ENCODE measurements at places on chromosomes 7 and 10.

GRCh38 chr7:144720149-144720548 lies 115.7 kb downstream of the TPK1 start:
- peak; percentile 2 for DNase-seq

DNA sequence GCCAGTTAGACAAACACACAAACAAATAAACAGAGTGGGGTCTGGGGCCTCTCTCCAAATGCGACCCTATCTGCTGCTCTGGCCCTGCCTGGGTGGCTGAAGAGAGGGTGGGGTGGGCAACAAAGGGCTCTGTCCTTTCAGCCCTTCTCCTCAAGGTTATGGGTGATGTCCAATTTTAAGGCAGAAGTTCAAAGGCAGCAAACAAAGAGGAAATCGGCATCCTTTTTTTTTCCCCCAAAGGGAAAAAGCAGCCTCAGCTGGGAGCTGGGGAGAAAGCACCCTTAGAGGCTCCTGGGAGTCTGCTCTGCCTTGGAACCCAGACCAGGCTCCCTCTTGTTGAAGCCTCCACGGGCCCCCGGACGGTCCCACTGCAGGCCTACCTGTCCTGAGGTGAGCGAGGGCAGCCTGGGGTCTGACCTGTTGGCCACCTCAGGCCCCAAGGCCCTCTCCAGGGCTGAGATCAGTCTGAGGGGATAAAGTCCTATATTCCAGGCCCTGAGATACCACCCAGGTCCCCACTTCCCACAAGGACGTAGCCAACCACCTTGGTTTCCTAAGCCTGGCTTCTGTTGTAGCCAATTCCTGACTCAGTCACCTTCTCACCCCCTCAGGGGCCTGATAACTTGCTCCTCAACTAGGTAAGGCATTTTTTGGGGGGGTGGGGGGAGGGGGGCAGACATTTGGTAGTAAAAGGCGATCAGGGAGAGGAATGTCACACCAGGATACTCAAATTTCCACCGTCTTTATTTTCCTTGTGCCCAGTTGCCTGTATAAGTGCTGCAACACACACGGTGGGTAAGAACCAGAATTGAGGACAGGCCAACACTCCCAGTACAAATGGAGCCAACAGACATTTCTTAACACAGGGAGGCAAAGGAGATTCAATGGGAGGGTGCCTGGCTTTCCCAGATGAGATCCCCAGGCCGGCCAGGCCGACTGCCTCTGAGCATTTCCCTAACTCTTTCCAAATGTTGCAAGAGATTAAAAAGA lies 4.3 kb downstream of the HOXA11 start:
- DNase-seq, result no peak

- peak; percentile 30 for DNase-seq
Observed at GRCh38 chr7:93115796-93116195, 2.0 kb downstream of the SAMD9 start.

DNA sequence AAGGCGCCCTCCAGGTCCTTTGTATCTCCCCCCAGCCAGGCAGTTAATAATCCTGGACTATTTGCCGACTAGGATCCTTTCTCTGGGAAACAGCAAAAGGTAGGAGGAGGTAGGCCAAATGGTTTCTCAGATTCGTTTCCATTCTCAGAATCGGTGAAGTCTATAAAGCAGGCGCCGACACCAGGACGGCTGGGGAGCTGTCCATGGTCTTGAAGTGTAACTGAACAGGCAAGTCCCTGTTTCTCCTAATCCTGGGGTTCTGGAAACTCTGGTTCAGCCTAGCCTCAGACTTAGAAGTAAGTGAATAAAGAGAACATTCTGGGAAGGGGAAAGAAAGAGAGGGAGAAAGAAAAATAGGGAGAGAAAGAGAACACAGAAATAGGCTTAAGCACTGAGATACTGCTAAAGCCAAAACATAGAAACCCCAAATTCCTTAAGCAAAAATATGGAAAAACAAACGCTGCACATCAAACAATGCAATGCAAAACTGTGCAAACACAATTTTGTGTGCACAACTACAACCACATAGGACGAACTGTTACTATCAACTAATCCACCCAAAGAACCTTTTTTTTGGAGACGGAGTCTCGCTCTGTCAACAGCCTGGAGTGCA lies 11.1 kb upstream of the INA start:
- DNase-seq, result no peak

- DNase-seq, result no peak
Observed at GRCh38 chr10:132493756-132494290, 43.8 kb upstream of the INPP5A start.

- no peak for DNase-seq
Observed at GRCh38 chr10:92203919-92204623, 86.8 kb downstream of the CPEB3 start.

GRCh38 chr10:19719284-19719683 lies 96.9 kb upstream of the PLXDC2 start:
- peak; percentile 38 for DNase-seq

DNA sequence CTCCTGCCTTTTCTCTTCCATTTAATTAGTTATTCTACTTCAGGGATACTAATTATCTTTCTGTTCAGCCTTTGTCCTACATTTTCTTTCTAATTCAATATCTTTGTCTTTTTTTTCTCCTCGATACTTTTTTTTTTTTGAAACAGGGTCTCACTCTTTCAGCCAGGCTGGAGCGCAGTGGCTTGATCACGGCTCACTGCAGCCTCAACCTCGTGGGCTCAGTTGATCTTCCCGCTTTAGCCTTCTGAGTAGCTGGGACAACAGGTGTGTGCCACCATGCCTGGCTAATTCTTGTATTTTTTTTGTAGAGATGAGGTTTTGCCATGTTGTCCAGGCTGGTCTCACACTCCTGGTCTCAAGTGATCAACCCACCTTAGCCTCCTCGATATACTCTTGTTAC lies 38.9 kb downstream of the CCSER2 start:
- DNase-seq, result no peak

GRCh38 chr7:156019308-156019707 lies 207.0 kb upstream of the SHH start:
- DNase-seq, result no peak

GRCh38 chr10:26780793-26781601 lies 79.8 kb downstream of the ABI1 start:
- peak; percentile 78 for DNase-seq

GRCh38 chr10:89217057-89217990 lies 10.2 kb upstream of the CH25H start:
- no peak for DNase-seq

GRCh38 chr10:102120991-102121738 lies 997 bp upstream of the LDB1 start:
- DNase-seq, result no peak

DNA sequence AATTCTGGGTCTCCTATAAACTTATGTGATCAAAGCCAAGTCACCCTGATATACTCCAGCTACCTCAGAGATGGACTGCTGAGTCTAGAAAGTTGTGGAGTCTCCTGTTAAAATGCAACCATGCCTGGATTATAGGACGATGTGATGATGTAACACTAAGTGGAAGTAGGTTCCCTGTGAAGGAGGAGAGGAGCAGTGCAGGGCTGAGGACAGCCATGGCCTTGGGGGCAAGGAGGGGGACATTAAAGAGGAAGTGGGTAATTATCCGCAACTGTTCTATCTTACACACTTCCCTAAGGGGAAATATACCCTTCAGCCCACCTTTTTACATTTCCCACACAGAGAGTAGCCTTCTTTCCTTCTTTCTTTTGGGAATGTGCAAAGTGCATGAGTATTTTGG lies 63.8 kb downstream of the MTPN start:
- no peak for DNase-seq

DNA sequence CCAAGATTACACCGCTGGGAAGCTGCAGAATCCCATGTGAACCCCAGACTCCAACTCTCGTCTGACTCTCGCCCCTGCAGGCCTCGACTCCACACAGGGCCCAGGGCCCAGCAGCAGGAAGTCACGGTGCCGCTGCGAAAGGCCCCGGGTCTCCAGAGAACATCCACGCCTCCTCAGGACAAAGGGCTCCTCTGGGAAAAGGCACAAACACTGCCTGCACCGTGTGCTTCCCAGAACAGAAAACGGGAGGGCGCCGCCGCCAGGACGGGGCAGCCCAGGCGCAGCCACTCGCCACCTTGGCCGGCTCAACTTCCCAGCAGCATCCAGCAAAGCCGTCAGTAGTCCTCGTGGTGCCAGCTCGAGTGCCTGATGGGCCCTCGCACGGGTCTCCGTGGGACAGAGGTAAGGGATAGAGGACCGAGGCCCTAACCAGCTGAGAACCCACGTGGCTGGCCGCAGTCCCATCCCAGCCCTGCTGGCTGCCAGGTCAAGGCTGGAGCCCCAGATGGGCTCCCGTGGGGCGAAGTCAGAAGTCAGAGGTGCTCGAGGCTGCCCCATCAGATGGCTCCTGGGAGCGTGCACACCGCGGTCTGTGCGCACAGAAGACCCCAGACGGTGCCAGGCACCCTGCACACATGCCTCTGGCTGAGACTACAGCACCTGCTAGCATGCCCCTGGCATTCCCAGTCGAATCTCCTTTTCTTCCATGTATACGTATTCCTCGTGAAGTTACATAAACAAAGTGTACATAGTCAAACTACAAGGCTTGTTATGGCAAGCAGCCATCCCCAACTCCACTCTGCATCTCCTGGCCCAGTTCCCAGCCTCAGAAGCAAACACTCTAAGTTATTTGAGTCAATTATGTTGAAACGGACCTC lies 60.2 kb downstream of the MAD1L1 start:
- peak; percentile 67 for DNase-seq

GRCh38 chr10:130960531-130960930 lies 351.0 kb downstream of the TCERG1L start:
- DNase-seq, result no peak

DNA sequence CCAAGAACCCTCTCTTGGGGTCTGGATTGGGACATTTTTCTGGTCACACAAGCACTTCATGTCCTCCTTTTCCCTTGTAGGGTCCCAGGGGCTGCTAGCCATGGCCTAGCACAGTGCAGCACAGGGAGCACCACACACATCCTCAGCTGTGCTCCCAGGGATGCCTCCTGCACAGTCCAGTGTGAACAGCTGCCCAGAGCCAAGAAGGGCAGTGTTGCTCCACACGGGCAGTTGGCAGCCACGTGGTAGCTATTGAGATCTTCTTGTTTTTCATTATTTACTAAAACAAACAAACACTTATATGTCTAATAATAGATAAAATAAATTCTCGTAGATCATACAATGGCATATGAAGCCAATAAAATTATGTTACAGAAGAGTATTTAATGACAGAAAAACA lies 13.9 kb upstream of the LANCL2 start:
- no peak for DNase-seq

GRCh38 chr10:80452069-80452468 lies 2.0 kb upstream of the TSPAN14 start:
- no peak for DNase-seq

- DNase-seq, result no peak
Observed at GRCh38 chr7:50308203-50308531, 3.7 kb downstream of the IKZF1 start.

DNA sequence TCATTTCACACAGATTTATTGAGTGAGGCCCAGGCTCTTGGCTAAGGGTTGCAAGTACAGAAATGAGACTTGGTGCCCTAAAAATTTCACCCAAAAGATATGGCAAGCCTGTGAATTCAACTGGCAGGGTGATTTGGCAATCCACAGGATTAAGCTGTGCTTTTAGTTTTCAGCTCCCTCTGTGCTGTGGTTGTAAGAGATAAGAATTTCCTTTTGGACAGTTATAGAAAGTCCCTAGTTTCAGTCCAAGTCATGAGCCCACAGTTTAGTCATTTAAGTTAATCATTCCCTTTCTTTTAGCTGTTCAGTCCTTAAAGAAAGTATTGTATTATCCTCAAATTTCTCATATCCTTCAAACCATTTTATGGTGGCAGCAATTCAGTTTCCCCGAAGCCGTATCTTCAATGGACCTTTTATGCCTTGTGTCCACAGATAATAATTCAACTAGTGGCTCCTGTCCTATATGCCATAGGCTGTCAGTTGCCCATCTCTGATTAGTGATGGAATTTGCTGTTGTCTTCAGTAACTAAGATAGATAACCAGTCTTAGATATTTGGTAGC lies 73.4 kb upstream of the NAMPT start:
- no peak for DNase-seq

GRCh38 chr10:60114765-60115586 lies 208.6 kb upstream of the CCDC6 start:
- DNase-seq, result peak; percentile 45

- no peak for DNase-seq
Observed at GRCh38 chr10:74394416-74394969, 243.5 kb downstream of the ADK start.

- no peak for DNase-seq
Observed at GRCh38 chr10:78443900-78444571, 410.4 kb downstream of the RPS24 start.

- no peak for DNase-seq
Observed at GRCh38 chr7:66859794-66860645, 61.0 kb upstream of the TMEM248 start.

DNA sequence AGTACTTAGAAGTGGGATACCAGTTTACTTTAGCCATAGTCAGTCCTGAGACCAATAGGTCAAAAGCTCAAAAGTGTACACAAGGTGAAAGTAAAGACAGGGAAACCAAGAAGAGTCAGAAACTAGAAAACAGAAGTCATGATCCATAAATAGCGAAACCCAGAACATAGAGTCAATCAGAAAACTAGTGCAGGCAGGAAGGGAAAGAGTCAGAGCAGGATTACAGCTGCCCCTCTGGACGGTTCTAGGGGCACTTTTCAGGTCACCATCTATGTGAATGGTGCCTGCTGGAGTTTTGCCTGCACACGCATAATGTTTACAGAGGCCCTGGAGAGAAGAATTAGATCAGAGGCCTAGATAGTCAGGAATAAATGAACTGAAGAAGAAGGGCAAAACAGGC lies 22.4 kb upstream of the DMTF1 start:
- DNase-seq, result no peak

DNA sequence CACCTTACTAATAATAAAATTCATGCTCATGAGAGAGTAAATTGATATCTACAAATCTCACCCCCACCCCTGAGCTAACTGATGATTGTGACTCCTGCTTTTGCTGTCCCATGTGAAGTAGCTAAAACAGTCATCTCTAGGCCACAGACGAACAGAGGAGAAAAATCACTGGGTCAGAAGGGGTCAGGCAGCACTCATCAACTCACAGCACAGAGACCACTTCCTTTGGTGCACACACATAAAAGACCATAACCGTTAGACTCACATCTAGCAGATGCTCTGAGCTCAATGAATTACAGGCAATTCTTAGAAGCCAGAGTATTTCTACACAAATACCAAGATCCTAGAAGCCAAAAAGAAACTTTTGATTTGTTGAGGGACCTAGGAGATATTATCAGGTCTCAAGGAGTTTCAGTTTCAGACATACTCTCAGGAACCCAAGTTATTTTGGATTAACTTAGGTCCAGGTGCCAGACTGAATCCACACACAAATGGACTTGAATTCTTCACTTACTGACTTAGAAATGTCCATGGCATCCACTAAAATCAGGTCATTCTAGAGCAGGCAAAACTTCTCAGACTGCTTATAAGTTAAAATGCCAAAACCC lies 65.0 kb upstream of the TES start:
- no peak for DNase-seq

- no peak for DNase-seq
Observed at GRCh38 chr10:43863859-43864591, 215.3 kb upstream of the ZNF32 start.

- DNase-seq, result no peak
Observed at GRCh38 chr7:915291-916218, 38.9 kb downstream of the ADAP1 start.

Measured in non-pigmented ciliary epithelial cell (primary cell).